Upper lobe of left lung (tissue), 6 donors: ENCODE measurements at places on chromosomes 2 and 18. TPM values are rescaled to one million over a fixed set of nuclear protein-coding genes. Genes with fewer than 3 reads are reported as not detected.

The RGPD3 gene
- 2.1 TPM for total RNA-seq

The ADRA2B gene
- total RNA-seq, result 0.24 TPM

The VAMP5 gene
- total RNA-seq, result 20.5 TPM

DNA sequence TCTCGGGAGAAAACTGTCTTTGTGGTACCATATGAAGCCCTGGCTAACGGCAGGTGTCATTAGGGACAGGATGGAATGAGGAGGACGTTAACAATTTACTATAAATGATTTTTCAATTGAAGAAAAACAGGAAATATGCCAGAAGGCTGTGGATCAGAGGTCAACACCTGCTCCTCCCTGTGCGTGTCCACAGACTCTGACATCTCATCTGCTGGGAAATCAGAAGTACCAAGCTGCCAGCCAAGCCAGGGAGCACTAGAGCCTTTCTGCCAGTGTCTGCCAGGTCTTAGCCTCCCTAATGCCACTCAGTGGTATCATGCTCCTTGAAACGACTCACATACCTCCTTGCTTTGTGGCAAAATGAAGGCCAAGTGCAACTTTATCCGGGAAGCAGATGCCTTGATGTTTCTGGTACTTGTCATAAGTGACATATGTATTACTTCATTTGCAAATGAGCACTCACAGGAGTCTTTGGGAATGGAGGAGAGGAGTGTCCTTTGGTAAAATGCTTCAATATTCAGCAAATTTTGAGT lies 541.1 kb downstream of the SATB2 start:
- no peaks in the 10 kb centered on the region for H3K36me3 ChIP-seq
- H3K27me3 ChIP-seq, result no peaks in the 10 kb centered on the region
- DNase-seq, result no peak
- H3K4me3 ChIP-seq, result no peak overlapping the region

GRCh38 chr2:197454923-197455322 lies 1.6 kb downstream of the COQ10B start:
- H3K36me3 ChIP-seq, result peaks cover 4% of the 10 kb centered on the region
- DNase-seq, result no peak
- peaks cover 25% of the 10 kb centered on the region for H3K4me1 ChIP-seq
- H3K27ac ChIP-seq, result peak overlapping the region; percentile 100
- H3K4me3 ChIP-seq, result peak overlapping the region; percentile 93

GRCh38 chr2:96356889-96357288 lies 21.3 kb downstream of the NCAPH start:
- no peaks in the 10 kb centered on the region for H3K36me3 ChIP-seq
- no peak overlapping the region for H3K27ac ChIP-seq
- peaks cover 9% of the 10 kb centered on the region for H3K4me1 ChIP-seq

GRCh38 chr2:128437204-128437565 lies 118.5 kb upstream of the HS6ST1 start:
- H3K4me3 ChIP-seq, result no peak overlapping the region
- peaks cover 6% of the 10 kb centered on the region for H3K4me1 ChIP-seq
- DNase-seq, result peak; percentile 18
- no peak overlapping the region for H3K27ac ChIP-seq
- H3K27me3 ChIP-seq, result no peaks in the 10 kb centered on the region
- H3K36me3 ChIP-seq, result no peaks in the 10 kb centered on the region

- no peaks in the 10 kb centered on the region for H3K27me3 ChIP-seq
- no peak overlapping the region for H3K27ac ChIP-seq
- peak; percentile 61 for DNase-seq
- peaks cover 13% of the 10 kb centered on the region for H3K4me1 ChIP-seq
- H3K4me3 ChIP-seq, result no peak overlapping the region
These were observed 3.0 kb upstream of the CCDC93 start for GRCh38 chr2:118016911-118017310.

DNA sequence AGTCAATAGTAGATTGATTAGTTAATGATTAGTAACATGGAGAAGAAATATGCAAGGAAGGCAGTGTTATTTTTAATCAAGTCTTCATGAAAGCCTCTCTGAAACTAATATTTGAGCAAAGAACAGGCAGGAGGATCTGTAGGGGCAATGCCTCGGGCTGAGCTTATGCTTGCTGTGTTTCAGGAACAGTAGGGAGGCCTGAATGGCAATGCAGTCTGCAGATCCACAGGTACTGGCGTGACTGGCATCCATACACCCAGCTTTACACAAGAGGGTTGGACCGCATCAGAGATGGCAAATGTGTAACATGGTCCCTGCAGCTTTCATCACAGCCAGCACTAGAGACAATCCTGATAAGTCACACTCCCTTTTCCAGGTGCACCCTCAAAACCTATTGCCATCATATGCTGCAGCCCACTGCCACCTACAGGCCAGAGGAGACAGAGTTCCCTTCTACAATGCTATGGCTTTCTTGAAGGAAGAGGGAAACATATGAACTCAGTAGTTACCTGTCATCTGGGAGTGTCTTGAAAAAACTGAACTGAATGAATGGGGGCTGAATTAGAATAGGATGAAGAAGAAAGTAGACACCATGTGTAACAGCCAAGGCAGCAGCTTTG lies 582.4 kb upstream of the RAB6C start:
- no peak overlapping the region for H3K27ac ChIP-seq
- H3K4me1 ChIP-seq, result no peaks in the 10 kb centered on the region
- no peak for DNase-seq
- H3K27me3 ChIP-seq, result no peaks in the 10 kb centered on the region

DNA sequence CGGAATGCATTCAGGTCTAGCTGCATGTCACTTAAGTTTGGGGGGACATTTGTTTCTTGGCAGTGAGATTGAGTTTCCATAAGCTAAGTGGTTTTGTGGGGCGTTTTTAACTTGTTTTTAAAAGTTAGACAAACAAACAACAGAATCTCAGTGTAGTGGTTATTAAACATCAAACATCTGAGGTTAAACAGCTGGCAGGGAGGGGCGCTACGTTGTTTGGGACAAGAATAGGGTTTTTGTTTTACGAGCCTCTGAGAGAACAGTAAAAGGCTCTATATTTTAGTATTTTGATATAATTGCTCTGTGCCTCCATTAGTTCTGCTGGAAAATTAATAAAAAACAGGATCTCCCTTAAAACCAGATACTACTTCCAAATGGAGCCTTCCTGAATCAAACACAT lies 41.6 kb upstream of the TMEM177 start:
- H3K4me1 ChIP-seq, result peaks cover 4% of the 10 kb centered on the region
- no peak overlapping the region for H3K27ac ChIP-seq
- DNase-seq, result no peak

- no peak for DNase-seq
- peaks cover 5% of the 10 kb centered on the region for H3K4me1 ChIP-seq
- H3K36me3 ChIP-seq, result no peaks in the 10 kb centered on the region
- H3K4me3 ChIP-seq, result no peak overlapping the region
- no peaks in the 10 kb centered on the region for H3K27me3 ChIP-seq
- no peak overlapping the region for H3K27ac ChIP-seq
These were observed 402.2 kb downstream of the CLIP4 start for GRCh38 chr2:29517413-29517812.

- H3K4me1 ChIP-seq, result no peaks in the 10 kb centered on the region
- no peaks in the 10 kb centered on the region for H3K27me3 ChIP-seq
- no peaks in the 10 kb centered on the region for H3K36me3 ChIP-seq
- H3K27ac ChIP-seq, result no peak overlapping the region
- no peak overlapping the region for H3K4me3 ChIP-seq
These were observed 91.0 kb upstream of the RND3 start for GRCh38 chr2:150578481-150578880.
